ENCODE measurements at places on chromosomes 6 and 20.

DNA sequence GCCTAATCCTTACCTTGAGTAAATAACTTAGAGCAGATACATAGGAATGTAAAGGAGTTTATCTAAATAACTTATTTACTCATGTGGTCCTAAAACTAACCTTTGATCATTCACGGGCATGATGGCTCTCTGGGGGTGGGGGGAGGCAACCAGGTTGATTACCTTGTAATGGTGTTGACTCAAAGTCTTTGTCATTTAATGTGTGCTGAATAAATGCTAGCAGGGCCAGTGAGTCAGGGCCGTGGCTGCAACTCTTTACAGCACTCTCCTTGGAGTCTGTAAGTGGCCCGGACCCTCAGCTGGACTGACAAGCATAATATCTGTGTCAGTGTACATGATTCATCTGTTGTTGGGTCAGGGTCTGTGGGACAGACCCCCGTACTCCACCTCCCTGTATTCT lies 203.0 kb downstream of the EPM2A start:
- no peak for DNase-seq

DNA sequence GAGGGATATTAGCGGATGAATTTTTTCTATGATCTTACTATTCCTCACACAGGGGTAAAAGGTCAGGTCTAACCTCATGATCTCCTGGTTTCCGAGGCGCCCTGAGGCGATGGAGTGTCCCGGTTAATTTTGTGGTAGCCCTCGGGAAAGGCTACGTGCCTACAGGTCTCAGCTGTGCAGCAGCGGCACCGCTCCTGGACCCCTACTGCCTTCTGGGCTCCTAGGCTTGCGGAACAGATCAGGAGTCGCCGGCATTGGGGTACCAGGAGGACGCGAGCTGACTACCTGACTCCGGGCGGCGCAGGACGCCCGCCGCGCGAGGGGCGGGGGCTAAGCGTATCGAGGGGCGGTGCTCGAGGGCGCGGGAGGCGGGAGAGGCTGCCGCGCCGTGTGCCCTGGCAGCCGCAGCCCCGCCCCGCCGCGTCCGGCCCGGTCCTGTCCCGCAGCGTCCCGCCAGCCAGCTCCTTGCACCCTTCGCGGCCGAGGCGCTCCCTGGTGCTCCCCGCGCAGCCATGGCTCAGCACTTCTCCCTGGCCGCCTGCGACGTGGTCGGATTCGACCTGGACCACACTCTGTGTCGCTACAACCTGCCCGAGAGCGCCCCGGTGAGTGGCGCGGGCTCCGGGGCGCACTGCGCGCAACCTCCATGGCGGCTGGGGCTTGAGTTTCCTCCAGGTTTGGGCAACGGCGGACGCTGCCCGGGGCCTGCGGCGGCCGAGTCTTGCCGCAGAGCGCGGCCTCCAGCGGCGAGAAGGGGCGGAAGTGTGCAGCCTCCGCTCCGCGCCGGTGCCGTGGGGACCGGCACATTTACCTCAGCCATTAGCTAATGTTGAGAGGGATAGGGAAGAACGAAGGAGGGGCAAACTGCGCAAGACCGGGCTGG lies at the start of gene NT5DC1:
TSS of gene NT5DC1 (plus strand) at position 435 of the 883 bp plus-strand sequence. CDS start at position 513, 78 bp downstream.
- peak; percentile 63 for DNase-seq

DNA sequence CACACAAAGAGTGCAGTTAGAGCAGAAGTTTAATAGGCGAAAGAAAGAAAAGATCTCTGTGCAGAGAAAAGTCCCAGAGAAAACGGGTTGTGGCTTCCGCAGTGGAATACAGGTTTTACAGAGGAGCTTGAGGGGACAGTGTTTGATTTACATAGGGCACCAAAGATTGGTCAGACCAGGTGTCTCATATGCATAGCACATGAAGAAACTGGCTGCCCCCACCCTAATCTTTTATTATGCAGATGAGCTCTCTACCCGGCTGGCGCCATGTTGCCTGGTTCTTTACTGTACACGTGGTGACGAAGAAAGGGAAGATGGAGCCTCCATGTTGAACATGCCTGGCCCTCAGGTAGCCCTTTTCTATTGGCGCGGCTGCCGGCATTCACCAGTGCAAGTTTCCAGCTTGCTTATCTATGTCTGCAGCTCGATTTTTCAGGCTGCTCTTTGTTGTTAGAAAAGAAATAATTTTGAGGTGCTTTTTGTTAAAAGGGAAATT lies 47.4 kb downstream of the SLC35B3 start:
- no peak for DNase-seq

DNA sequence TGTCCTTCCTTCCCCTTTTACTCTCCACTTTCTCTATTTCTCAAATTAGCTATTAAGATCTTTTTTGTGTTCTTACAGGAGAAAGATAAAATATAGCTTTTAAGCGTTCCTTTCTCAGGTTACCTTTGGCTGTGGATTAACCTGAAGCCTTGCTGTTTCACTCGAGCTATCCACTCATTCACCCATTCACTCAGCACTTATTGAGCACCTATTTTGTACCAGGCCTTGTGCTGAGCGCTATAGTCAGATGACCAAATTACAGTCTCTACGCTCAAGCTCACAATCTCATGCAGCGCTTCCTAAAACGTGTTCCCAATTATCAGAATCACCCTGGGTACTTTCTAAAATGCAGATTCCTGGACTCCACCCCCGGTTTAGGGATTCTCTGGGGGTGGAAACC lies 1.8 kb upstream of the CEP250 start:
- DNase-seq = no peak

DNA sequence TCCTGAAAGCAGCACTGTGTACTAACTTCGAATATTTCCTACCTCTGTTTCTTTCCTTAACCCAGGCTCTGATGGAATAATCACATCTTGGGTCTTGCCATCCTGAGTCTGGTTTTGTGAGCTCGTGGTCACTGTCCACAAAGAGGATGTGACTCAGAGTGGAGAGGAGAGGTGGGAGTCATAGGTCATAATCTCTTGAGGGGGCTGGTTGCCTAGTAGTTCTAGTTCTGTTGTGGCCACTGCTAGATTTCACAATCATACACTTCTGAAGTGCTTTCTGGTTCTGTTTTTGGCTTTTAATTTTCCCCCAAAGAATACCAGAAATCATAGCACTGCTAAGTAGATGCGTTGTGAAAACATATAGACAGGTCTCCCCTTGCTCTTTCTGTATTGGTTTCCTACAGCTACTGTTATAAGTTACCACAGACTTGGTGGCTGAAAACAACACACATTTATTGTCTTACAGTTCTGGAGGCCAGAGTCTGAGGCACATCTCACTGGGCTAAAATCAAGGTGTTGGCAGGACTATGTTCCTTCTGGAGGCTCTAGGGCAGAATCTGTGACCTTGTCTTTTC lies 102.8 kb downstream of the NRSN1 start:
- DNase-seq = no peak

- DNase-seq = no peak
Measured at GRCh38 chr6:73556836-73557235, 36.0 kb upstream of the EEF1A1 start.

DNA sequence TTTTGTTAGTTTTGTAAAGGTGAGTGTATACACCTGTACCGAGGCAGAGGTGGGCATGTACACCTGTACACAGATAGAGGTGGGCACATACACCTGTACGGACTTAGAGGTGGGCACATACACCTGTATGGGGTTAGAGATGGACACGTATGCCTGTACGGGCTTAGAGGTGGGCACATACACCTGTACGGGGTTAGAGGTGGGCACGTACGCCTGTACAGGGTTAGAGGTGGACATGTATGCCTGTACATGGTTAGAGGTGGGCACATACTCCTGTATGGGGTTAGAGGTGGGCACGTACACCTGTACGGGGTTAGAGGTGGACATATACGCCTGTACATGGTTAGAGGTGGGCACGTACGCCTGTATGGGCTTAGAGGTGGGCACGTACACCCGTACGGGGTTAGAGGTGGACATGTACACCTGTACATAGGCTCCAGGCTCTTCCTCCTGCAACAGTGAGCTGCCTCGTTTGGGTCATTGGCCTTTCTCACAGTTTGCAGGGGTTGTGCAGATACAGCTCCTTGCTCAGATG lies 63.7 kb downstream of the PHACTR3 start:
- no peak for DNase-seq

GRCh38 chr6:150627154-150627553 lies 27.5 kb downstream of the PLEKHG1 start:
- DNase-seq = no peak

DNA sequence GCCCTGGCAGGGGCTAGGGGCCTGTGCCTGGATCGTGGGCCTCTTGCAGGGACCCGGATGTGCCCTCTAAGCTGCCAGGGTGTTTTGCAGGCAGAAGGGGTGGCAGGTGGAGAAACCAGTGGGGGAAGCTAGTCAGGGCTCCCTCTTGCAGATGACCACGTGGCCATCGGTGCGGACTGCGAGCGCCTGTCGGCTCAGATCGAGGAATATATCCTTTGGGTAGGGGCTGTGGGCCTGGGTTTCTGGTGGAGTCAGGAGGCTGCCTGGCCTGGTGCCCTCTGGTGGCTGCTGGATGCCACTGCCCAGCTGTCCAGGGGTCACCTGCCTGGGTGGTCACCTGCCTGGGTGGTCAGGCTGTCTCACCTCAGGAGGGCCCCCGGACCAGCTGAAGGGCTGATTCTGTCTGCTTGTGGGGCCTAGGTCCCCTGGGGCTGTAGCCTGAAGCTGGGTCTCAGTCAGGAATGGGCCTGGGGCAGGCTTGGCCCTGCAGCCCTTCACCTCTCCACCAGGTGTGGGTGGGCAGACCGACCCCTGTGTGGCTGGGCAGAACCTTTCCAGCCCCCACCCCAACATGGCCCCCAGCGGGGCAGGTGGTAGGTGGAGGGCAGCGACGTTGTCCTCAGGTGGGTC lies 6.7 kb downstream of the TCEA2 start:
- DNase-seq = peak; percentile 10

DNA sequence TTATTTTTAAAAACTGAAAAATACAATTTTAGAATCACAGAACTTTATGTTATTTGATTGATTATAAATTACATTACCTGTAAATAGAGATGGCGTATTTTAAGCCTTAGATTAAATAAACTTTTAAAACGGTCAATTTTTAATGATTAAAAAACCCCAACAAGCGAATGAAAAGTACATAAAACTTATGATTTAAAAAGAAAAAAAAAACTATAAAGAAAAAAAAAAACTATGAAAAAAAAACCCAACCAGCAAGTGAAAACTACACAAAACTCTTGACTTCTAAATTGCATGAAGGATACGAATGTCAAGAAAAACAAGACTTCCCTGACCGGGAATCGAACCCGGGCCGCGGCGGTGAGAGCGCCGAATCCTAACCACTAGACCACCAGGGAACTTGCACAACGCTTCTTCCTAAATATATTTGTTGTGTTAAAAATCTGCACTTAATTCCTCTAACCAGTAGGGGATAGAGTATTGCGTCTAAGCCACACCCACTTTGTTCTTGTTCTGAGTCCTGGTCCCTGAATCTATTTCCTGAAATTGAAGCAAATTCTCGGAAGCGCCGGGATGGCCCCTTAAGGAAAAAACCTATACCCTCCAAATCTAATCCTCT lies 10.7 kb upstream of the NCOA7 start:
- DNase-seq = peak; percentile 85

DNA sequence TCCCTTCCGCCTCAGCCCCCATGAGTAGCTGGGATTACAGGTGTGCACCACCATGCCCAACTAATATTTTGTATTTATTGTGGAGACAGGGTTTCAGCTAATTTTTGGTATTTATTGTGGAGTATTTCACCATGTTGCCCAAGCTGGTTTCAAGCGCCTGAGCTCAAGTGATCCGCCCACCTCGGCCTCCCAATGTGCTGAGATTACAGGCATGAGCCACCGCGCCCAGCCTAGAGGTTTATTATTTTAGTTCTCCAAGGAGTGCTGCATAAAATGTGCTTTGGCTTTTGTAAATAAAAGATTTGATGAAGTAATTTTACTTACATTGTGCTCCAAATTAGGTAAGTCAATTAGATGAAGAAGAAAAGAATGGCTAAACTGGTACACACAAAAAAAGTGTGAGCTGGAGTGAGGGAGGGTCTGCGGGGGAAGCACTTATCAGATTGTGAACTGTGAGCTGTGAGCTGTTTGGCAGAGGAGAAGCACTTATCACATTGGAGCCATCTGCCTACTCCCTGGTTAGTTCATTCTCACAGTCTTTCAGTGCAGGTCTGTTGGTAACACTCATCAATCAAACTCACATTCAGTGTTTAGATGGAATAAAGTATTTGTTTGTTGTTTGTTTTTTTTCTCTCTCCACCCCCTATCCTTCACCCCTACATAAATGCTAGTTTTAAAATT lies 398.0 kb downstream of the EPHA7 start:
- no peak for DNase-seq

- DNase-seq = no peak
Measured at GRCh38 chr6:82283771-82284410, 36.3 kb upstream of the IBTK start.

GRCh38 chr20:10739566-10739965 lies 65.8 kb upstream of the JAG1 start:
- no peak for DNase-seq

GRCh38 chr6:158631678-158632537 lies 12.6 kb downstream of the DYNLT1 start:
- DNase-seq = no peak

- no peak for DNase-seq
Measured at GRCh38 chr6:144377586-144378210, 92.6 kb downstream of the UTRN start.

DNA sequence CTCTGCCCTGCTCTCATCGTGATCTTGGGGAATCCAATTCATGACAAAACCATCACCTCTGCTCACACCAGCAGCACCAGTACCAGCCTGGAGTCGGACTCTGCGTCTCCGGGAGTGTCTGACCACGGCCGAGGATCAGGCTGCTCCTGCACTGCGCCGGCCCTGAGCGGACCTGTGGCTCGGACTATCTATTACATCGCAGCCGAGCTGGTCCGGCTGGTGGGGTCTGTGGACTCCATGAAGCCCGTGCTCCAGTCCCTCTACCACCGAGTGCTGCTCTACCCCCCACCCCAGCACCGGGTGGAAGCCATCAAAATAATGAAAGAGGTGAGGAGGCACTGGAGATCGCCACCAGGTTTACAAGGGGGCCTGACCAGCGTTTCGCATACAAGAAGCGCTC lies 37.2 kb upstream of the PBOV1 start:
- DNase-seq = no peak

- no peak for DNase-seq
Measured at GRCh38 chr6:42193491-42193894, 1.3 kb downstream of the GUCA1B start.

DNA sequence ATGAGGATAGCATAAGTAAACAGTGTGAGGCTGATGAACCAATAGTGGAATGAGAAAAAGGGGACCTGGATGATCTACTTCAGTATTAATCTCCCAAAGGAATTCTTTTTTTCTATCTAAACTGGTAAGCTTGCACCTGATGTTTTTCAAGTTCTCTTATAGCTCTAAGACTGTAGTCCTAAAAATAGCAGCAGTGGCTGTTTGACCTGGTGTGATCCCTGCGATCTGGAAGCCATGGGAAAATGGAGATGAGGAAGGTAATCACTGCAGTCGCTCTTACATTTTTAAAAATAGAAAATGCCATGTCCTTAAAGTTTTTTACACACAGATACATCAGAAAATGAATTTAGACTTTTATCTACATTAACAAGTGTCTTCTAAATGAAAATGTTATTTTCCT lies 926.4 kb upstream of the SLC35B3 start:
- no peak for DNase-seq
